Upper lobe of left lung (tissue), 6 donors: ENCODE measurements at places on chromosomes 7 and 10. TPM values are rescaled to one million over a fixed set of nuclear protein-coding genes. Genes with fewer than 3 reads are reported as not detected.
A peak's percentile ranks its signal among the peaks of the same experiment; 100 is the strongest.

H2BK1 gene
- not detected for total RNA-seq

DOCK4 gene
- total RNA-seq, result 77.7 TPM

CFAP70 gene
- total RNA-seq, result 5.0 TPM

PON1 gene
- total RNA-seq, result 0.59 TPM

NME8 gene
- total RNA-seq, result 6.3 TPM

SEC31B gene
- 3.6 TPM for total RNA-seq

MINDY4 gene
- 20.2 TPM for total RNA-seq

DNA sequence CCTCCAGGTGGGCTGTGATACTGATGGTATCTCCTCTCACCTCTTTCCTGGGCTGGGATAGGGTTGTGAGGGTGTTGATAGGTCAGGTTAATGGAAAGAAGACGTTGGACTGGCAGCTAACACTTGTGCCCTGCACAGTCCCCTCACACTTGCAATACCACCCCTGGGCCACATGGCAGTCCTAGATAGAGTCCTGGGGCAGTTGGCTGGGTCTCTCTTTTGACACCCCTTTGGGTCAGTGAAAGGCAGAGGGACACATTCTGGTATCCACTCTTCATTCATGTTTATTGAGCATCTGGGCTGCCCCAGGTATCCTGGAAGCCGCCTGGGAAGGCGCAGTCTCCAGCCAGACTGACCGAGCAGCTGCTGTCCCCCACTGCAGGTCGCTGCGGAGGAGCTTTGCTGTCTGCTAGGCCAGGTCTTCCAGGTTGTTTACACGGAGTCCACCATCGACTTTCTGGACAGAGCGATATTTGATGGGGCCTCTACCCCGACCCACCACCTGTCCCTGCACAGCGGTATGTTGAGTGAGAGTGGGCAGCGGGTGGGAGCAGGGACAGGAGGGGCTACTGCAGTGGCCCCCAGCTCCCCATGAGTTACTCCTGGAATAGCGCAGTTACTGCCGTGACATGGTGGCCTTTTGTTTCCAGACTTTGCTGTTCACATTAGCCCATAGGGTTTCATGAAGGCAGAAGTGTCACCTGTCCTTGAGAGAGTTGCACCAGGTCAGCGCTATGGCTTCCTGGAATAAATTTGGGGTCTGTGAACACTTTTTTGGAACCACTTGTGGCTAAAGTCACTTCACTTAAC is 19.1 kb downstream of the NACAD start:
- DNase-seq, result no peak

- no peak for DNase-seq
These were observed 174.1 kb downstream of the AHR start for GRCh38 chr7:17472518-17472917.

GRCh38 chr7:26543951-26544350 is 252.3 kb downstream of the SNX10 start:
- DNase-seq, result no peak

- DNase-seq, result no peak
These were observed 51.6 kb downstream of the GPR141 start for GRCh38 chr7:37735196-37735595.

DNA sequence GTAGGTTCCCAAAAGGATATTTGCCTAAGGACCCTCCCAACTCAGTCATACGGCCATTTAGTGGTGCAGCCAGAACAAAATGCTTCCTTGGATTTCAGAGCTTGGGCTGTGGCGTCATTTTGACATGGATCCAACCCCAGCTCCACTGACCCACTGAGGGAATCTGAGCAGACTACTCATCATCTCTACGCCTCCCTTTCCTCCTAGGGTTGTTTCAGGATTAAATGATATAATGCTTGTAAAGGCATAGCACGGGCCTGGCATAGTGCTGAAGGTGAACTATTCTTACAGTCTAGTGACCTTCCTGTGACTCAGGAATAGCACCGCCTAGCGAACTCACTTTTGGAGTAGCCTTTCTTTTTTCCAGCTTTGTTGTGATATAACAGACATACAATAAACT is 70.3 kb upstream of the LOXL4 start:
- no peak for DNase-seq

- DNase-seq, result no peak
These were observed 19.7 kb downstream of the TRDMT1 start for GRCh38 chr10:17181751-17182150.

DNA sequence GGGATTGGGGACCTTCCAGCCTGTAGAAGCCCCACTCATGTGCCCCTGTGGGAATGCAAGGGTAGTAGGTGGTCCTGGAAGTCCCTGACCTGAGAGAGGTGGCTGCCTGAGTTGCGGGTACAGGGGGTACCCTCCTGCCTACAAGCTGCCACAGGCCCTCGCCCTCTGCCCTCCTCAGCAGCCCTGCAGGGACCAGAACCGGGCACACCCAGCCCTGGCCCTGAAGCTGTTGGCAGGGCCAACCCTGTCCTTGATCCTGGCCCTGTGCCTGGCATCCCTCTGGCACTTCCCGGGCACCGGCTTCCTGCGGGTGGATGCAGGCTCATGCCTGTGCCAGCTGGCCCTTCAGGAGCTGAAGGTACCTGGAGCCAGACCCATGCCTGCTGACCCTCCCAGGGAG is 54.9 kb upstream of the ELN start:
- DNase-seq, result peak; percentile 12

- no peak for DNase-seq
These were observed 163.3 kb downstream of the STK31 start for GRCh38 chr7:23873306-23873705.

- no peak for DNase-seq
These were observed 16.0 kb upstream of the VWA2 start for GRCh38 chr10:114223066-114223465.

DNA sequence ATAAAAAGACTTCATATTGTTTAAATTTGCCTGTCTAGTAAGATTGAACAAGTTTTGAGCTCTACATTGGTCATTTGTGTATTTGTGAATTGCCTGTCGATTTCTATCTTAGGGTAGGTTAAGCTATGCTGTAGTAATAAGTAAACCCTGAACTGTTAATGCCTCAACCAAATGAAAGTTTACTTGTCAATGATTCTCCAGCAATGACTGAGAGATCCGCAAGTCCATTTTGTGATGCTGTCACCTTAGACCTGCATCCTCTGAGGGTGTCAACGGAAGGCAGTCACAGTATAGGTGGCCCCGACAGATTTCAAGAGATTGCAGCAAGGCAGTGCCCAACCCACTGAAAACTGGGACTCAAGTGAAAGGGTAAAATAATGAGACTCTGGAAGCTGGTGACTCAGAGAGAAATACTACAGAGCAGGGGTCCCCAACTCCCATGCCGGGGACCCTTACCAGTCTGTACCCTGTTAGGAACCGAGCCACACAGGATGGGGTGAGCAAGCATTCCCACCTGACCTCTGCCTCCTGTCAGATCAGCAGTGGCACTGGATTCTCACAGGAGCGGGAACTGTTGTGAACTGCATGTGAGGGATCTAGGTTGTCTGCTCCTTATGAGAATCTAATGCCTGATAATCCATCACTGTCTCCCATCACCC is 10.8 kb upstream of the PHYH start:
- DNase-seq, result no peak

DNA sequence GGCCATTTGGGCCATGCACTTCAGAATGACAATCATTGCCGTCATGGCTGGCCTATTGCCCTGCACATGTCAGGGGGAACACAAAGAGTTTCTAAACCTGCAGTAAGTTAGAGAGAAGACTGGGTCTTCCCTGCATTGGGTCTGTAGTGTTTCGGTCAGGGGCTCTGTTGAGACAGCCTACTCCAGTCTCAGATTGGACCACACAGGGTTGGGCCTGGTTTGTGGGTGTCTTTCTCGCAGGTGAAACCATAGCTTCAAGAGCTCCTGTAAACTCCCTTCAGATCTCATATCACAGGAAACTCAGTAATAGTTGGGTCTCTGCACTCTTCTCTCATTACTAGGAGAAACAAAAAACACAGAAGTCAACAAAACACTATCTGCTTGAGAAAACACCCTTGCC is 7.3 kb upstream of the TARP start:
- no peak for DNase-seq

- peak; percentile 77 for DNase-seq
These were observed 250.9 kb downstream of the PTEN start for GRCh38 chr10:88114368-88114767.

- no peak for DNase-seq
These were observed 17.3 kb downstream of the ABCB4 start for GRCh38 chr7:87458148-87458547.

- no peak for DNase-seq
These were observed 36.8 kb upstream of the ADAM12 start for GRCh38 chr10:126425032-126425431.
